Camera-type eye (tissue), 1 donor: ENCODE measurements at places on chromosomes 3 and 15. TPM values are rescaled to one million over a fixed set of nuclear protein-coding genes. Genes with fewer than 3 reads are reported as not detected.

Gene ITPKA
- 2.6 TPM for total RNA-seq

Gene ZNF80
- not detected for total RNA-seq

Gene ACAD11
- total RNA-seq, result 40.5 TPM

Gene SFMBT1
- 25.1 TPM for total RNA-seq

Gene PPM1L
- total RNA-seq, result 58.1 TPM

Gene IL16
- 7.1 TPM for total RNA-seq

Gene CIB2
- 14.4 TPM for total RNA-seq

Gene RASL12
- total RNA-seq, result 18.6 TPM

Gene P2RY1
- total RNA-seq, result 47.6 TPM

Gene SLC12A1
- 2.1 TPM for total RNA-seq

Gene STRC
- total RNA-seq, result 5.1 TPM

Gene BNC1
- total RNA-seq, result 1.1 TPM

Gene CPN2
- not detected for total RNA-seq

Gene SEC11A
- total RNA-seq, result 133 TPM

Gene MUC20
- 15.7 TPM for total RNA-seq

Gene GOLGA6D
- total RNA-seq, result not detected

Gene SCG3
- total RNA-seq, result 36.4 TPM

Gene PLIN1
- 1.5 TPM for total RNA-seq

Gene KBTBD13
- total RNA-seq, result not detected

Gene GMNC
- total RNA-seq, result 3.4 TPM
